ENCODE measurements at places on chromosomes 5 and 9.

- DNase-seq = peak; percentile 53
These were observed 8.1 kb upstream of the OMD start for GRCh38 chr9:92432350-92432749.

DNA sequence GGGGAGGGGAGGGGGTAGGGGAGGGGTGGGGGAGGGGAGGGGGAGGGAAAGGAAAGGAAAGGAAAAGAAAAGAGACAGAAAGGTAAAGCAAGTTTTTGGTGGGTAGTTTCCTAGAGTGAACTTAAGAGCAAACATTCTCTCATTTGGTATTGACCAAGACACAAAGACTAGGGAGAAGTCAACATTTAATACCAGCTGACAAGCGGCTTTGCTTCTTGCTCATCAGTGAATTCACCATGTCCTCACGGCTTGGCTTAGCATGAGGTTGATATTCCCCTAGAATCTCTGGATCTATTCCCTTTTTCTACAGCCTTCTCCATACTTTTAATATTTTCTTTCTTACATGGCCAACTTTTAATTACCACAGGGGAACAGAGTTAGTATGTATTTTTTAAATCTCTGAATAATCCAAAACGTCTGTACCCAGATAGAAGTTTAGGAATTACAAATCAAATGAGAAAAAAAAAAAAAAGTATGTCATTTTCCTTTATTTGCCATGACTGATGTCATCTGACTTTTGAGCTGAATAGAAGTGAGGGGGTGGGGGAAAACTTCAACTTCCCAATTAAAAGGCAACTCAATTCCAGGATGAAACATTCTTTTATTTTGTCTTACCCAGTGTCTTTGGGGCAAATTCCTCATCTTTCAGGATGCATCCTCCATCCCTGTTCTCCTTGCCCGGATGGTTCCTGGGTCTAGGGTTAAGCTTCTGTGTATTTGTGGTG lies 40.1 kb upstream of the GLIS3 start:
- no peak for DNase-seq

DNA sequence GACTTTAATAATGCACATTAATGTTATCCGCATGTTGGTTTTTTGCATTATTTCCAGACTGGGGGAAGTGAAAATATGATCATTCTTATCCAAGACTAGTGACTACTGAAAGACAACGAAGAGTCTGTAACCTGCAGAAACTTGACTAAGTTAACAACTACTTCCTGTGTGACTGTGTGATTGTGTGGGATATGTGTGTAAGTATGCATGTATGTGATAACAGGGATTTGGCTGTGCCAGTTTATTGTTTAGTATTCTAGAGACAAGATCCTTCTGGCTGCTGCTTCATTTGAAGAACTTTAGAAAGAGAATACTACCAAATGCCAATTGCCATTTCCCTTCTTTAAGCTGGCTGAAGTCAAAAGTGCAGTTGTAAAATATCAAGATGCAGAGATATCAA lies 375.7 kb upstream of the PRR16 start:
- DNase-seq = no peak

- peak; percentile 83 for DNase-seq
These were observed 65.4 kb upstream of the GARNL3 start for GRCh38 chr9:127199001-127199791.

DNA sequence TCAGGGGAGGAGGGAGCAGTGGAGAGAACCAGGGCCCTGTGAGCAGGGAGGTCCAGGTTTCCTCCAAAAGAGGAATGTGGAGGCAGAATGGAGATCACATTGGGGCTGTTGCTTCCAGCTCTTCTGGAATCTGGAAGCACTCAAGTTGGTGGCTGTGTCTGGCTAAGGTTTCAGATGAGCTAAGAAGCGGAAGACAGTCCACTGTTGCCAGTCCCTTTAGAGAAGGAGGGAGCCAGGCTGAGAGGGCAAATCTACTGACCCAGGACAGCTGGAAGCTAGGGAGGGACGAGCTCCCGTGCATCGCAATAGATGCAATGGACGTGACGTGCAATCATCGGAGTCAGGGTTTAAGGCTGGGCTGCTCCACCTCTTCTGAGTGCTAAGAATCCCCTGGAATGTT lies 71.2 kb downstream of the TENT4A start:
- no peak for DNase-seq

GRCh38 chr5:142605611-142606010 lies 80.3 kb downstream of the FGF1 start:
- no peak for DNase-seq

DNA sequence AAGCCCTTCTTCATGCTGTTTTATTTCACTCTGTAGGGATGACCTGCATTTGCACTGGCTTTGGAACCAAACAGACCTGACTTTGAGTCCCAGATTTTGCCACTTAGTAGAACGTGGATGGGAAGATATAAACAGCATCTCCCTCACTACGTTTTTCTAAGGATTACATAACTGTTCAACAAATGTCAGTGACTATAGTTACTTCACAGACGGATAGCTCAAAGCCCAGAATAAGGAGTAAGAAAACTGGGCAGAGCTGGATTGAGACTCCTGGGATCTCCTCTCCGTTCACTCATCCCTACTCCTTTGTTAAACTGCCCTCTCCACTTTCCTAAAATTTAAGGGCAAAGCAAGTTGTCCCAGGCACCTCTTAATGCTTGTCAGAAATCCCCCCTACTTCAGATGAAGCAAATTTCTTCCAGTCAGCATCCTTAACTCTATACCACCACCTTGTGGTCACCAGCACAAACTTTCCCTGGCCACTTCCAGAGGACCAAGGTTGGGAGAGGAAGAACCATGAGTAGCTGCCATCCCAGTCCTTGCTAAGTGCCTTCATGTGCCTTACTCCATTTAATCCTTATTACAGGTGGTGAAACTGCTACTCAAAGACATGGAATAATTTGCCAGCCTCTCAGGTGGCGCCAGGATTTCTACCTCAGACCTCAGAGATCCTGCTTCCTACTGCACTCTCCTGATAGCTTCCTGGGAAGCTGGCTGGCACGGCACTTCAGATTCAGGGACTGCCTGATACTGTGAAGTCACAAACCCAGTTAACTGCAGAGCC lies 38.4 kb downstream of the EGR1 start:
- peak; percentile 75 for DNase-seq

DNA sequence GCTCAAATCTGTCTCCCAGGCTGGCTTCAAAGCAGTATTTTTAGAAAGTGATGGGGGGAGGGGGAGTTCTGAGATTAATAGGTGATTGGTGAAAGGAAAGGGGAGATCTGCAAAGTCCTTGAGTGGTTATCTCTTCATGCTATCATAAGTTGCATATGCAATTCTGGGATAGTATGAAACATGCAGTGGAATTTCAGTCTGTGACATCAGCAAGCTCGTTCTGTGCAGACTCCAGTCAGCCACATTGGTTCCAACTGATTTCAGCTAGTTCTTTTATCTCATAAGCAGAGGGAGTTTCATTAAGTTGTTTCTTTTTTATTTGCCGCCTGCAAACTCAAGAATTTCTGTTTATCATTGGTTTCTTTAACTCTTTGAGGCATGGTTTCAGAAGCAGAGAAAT lies 180.5 kb upstream of the SH3GL2 start:
- DNase-seq = no peak

GRCh38 chr5:138872841-138873465 lies 2.2 kb downstream of the LRRTM2 start:
- DNase-seq = peak; percentile 76

DNA sequence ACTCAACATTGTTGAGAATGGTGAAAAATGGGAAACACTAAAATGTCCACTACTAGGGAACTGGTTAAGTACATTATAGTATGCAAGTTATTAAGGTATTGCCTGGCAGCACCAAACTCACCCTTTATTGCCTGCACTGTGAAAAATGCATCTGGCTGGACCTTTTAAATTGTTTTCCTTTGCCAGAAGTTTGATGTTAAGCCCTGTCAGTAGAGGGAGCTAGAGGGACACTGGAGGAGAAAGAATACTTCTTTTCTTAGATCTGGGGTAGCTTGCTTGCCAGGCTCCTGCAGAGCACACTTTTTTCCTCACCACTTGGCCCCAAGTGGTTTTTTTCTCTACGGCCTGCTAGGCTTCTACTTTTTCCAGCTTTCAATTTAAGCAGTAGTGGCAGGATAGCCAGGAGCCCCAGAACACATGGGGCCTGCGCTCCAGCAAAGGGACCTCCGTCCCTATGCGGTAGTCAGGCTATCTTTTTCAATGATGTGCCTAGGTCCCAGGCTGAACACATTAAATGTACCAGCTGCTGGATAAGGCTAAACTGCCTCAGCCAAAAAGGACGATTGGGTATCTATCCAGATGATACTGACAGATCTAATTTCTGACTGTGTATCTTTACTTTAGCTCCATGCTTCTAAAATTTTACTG lies 8.0 kb upstream of the HABP4 start:
- no peak for DNase-seq

- no peak for DNase-seq
These were observed 14.9 kb upstream of the NDUFB6 start for GRCh38 chr9:32587901-32588300.

- no peak for DNase-seq
These were observed 21.7 kb downstream of the ZNF366 start for GRCh38 chr5:72485430-72485974.

- DNase-seq = no peak
These were observed 184.3 kb upstream of the IRX1 start for GRCh38 chr5:3411363-3411762.

DNA sequence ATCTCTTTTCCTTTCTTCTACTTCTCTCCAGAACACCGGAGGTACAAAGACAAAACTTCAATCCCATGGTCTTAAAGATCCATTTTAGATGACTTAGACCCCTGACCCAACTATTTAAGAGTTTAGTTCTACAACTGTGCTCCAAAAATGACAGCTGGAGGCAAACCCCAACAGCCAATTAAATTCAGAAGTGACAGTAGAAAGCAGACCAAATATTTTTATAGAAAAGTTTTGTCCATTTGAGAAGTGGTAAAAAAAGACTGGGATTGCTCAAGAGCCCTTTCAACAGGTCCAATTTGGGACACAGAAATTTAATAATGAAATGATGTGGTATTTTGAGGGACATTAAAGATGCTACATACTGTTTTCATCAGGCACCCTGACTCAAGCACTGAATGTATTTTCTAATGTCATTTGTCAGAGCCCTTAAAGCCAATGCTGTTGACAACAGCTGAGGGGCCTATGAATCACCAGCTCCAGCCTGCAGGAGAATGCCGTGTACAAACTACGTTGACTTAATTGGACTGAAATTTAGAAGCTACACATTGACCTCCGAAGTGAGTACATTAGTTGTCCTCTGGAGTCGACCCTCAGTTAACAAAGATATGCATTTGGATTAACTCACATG lies 147.5 kb upstream of the PIK3R1 start:
- DNase-seq = no peak

GRCh38 chr5:135538261-135538660 lies 2.5 kb upstream of the NEUROG1 start:
- no peak for DNase-seq

DNA sequence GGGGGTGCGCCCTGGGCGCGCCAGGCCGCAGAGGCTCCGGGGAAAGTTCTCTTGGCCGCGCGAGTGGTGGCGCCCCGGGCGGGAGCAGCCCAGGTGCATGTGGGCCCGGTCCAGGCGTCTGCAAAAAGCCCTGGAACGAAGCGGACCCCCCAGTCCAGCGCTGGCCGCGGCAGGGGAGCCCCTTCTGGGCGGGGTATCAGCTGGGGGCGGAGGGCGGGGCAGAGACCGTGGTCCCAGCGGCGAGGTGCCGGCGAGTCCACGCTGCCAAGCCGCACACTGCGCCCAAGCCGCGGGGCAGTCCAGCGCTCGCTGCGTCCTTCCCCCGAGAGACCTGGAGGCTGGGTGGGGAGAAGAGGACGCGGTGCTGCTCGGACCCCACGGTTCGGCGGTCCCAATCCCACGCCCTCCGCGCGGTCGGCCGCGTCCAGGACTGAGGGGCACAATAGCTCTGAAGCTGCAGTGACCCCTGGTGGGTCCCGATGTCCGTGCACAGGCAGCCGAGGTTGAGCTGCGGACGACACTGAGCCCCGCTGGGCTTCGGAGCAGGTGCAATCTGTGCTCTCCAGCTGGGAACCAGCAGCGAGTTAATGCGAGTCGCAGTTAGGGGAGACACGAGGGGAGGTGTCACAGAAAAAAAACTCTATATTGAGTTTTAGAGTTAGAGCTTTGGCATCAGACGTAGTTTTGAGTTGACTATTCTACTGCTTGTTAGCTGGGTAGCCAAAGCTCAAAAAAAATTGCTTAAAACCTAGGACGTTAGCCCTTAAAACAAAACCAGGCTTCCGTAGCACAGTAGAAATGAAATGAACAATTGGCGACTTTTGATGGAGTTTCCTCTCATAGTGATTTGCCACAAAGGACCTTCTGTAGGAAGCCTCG lies 1.1 kb upstream of the EPB41L4A start:
- DNase-seq = peak; percentile 75

DNA sequence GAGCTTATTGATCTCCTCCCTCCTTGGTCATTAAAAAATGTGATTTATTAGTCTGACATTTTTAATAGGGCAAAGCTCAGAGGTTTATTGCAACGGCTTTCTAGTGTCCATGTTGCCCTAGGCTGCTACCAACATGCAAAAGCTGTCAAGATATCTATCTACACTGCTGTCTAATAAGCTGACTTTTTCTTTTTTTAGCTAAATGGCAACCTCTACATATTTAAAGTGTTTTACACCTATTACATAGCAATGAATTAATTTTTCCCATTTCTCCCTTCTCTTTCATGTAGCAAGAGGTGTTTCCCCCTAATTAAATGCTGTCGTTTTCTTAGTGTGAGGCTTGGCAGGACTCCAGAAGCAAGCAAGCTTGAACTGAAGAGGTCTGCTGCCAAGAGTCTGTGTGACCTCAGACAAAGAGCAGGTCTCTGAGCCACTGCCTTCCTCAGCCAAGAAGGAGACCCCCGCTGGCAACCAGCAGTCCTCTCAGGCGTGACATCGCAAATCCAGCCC lies 79.4 kb downstream of the GAS1 start:
- no peak for DNase-seq

DNA sequence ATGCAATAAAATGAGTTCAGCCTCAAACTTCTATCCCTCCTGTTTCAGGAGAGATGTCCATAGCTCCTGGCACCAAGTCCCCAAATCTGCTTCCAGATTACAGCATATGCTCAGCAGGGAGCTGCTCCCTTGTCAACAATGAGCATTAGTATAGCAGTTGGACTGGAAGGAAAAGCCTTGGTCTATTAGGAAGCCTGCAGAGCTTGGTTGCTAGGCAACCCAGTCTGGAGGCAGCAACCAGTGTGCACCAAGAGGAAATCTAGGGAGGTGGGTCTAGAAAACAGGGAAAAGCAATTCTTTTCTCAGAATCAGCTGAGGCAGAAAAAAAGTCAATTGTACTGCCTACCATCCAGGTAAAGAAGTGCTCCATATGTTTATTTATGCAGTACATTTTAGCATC lies 229.5 kb upstream of the NMUR2 start:
- peak; percentile 50 for DNase-seq

- DNase-seq = no peak
These were observed 570.7 kb downstream of the CAAP1 start for GRCh38 chr9:26321935-26322334.

GRCh38 chr9:77926371-77926878 lies 105.2 kb downstream of the GNAQ start:
- DNase-seq = no peak
